ENCODE measurements at places on chromosomes 12 and 14.
A peak's percentile ranks its signal among the peaks of the same experiment; 100 is the strongest.

DNA sequence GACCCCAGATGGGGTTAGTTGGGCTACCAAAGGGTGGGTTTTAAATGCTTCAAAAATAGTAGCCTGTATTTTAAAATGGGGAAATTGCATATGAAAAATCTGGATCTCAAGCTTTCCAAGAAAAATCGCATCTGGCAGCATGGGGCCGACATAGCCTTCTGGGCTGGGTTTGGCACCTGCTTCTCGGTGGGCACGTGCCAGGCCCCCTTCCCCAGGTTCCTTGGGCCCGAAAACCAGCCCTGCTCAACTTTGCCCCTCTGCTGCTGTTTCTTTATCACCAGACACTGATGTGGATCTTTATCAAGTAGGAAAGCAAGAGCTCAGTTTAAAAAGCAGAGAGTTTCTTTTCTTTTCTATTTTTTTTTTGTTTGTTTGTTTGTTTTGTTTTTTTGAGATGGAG lies 95.1 kb downstream of the DICER1 start:
- DNase-seq = no peak

DNA sequence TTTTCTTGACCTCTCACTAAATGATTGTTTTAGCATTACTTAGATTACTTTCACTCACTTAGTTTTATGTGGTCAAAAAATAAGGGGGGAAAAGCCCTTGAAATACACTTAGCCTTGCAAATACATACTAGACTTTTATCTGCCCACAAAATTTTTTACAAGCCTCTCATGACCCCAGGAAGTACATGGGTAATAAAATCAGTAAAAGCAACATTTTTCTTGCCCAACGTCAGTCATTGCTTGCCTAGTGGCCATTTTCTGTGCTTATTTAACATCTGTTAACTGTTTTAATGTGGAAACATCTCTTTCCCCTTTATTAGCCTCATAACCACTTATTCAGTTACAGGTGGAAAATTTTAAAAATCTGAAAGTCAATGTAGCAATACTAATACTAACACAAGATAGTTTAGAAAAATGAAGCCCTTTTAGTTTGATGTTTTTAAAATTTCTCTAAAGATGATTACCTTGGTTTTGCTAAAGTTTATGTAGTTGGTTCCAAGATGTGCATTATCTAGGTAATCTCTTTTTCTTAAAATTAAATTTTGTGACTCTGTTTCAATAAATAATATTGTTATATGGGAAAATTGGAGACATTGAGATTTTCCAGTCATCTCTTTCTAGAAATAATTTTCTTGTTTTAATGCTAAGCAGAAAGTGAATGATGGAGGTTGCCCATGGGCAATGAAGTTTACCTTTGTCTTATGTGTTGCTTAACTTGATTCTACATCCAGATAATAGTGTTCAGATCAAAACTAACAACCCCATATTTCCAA lies 175.5 kb downstream of the TMTC2 start:
- DNase-seq = no peak

DNA sequence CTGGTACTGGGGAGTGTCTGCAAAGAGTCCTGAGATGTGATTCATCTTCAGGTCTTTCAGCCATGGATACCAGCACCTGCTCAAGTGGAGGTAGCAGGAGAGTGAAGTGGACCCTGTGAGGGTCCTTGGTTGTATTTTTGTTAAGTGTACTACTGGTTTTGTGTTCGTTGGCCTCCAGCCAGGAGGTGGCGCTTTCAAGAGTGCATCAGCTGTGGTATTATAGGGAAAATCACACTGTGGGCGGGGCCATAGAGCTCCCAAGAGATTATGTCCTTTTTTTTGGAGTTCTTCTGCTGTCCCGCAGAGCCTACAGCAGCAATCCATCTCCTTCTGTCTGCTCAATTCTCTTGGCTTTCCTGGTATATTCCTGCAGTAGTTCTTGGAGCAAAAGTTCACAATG lies 66.8 kb downstream of the SPATA7 start:
- DNase-seq = no peak

DNA sequence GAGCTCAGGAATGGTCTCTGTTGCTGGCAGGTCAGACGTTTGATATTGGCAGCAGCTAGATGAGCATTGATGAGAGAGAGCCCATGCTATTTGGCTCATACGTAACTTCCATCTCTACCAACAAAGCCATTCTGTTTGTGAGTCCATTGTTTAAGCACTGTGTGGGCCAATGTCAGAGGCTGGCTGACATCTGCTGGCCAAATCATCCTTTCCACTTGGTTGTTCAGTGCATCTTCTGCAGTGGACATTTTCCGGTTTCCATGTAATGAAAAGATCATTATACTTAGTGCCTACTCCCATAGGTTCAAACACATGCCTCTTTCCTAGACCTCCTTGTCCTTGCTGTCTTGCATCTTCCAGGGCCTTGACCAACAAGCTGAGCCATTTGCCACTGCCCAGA lies 59.2 kb downstream of the IFT81 start:
- DNase-seq = no peak

DNA sequence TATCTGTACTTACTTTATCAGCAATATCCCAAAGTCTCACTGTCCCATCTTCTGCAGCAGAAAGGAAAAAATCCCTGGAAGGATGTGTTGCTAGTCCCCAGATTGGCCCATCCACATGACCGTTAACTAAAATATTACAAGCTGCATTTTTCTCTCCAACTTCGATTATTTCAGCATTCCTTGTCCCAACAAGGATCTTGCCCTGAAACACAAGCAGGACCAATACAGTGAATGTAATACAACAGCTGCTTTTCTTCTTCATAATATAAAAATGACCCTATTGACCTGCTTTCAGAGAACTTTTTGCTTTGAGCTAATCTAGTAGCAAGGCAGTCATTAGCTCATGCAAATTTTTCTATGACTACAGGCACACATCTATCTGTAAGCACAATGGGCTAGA lies 58.3 kb downstream of the ZC3H14 start:
- DNase-seq = no peak

DNA sequence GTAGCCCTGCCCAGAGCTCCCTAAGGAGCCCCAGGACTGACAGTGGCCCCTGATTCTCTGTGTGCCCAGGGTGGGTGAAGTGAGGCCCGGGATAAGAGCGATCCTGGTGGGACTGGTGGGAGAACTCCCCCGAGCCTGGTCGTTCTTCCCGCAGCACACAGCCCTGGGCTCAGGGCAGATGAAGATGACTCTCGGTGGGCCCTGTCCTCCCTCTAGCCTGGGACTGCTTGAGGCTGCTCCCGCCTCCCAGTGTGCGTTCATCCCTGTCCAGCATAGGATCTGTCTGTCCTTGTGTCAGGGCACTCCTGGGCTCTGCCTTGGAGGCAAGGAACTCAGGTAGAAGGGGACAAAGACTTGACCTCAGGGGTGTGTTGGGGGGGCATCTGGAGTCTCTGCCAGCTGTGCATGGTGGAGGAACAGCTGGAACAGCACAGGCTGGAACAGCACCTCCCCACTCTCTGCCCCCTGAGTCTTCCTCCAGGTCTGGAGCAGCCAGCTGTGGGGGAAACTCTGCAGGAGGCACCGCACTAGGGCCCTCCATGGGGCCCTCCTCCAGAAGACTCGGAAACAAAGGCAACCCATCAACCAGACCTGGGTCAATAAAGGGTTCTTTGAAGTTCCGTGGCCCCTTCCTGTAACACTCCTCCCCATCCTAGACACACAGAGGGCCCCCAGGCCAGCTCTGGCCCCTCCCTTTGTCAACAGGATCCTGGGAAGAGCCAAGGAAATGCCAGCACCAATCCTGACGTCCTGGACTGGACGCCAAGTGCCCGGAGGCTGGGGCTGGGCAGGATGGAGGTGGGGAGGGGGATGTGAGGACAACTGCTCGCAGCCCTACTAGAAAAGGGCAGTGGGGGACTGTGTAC lies 15.9 kb downstream of the FAIM2 start:
- no peak for DNase-seq

- no peak for DNase-seq
These were observed 11.7 kb downstream of the SP1 start for GRCh38 chr12:53391724-53392123.

- peak; percentile 79 for DNase-seq
These were observed 418.5 kb downstream of the TMEM121 start for GRCh38 chr14:105944632-105945610.
